Tibial artery (tissue), 4 donors: ENCODE measurements at places on chromosomes 12 and 14.
A peak's percentile ranks its signal among the peaks of the same experiment; 100 is the strongest.

DNA sequence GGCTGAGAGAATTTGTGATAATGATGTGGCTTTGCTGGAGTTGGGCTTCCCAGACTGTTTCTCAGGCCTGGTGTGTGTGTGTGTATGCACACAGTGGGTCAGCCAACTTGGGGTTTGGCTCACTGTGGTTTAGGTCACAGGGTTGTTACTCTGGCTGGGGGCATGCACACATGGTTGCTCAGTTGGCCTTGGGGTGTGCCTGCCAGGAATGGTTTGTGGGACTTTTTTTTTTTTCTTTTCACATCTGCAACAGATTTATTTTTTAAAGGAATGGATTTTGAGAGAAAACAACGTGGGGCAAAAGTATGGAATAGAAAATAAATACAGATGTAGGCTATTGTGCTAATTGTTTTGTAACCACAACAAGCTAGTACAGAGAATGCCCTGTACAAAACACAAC lies 25.0 kb upstream of the GTF2A1 start:
- H3K4me3 ChIP-seq = no peak overlapping the region
- no peaks in the 10 kb centered on the region for H3K36me3 ChIP-seq
- H3K27ac ChIP-seq = no peak overlapping the region
- DNase-seq = no peak

GRCh38 chr12:59844750-59845149 lies 248.9 kb downstream of the SLC16A7 start:
- H3K4me3 ChIP-seq = no peak overlapping the region
- no peaks in the 10 kb centered on the region for H3K4me1 ChIP-seq
- H3K36me3 ChIP-seq = no peaks in the 10 kb centered on the region
- H3K27me3 ChIP-seq = no peaks in the 10 kb centered on the region

DNA sequence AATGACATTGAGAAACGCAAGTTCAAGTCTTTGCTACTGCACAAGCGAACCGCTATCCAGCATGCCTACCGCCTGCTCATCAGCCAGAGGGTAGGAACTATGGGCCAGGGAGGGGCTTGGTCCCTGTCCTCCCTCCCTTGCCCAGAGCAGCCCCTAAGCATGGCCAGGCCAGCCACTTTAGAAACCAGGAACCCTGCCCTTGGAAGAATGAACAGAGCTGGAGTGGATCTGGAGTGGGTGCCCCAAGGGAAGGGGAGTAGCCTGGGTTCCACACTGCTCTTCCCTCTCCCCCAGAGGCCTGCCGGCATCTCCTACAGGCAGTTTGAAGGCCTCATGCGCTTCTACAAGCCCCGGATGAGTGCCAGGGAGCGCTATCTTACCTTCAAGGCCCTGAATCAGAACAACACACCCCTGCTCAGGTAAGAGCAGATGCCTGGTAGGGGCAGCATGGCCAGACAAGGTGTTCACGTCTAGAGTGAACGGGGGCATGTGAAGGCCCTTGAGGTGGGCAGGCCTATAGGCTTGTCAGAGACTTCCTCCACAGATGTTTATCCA lies 55.8 kb downstream of the TPCN1 start:
- H3K4me3 ChIP-seq = no peak overlapping the region
- H3K27ac ChIP-seq = no peak overlapping the region
- DNase-seq = no peak
- H3K27me3 ChIP-seq = no peaks in the 10 kb centered on the region
- H3K4me1 ChIP-seq = peaks cover 24% of the 10 kb centered on the region

GRCh38 chr12:69046920-69047319 lies 113.9 kb upstream of the CPM start:
- DNase-seq = no peak
- no peak overlapping the region for H3K27ac ChIP-seq
- H3K4me3 ChIP-seq = no peak overlapping the region
- H3K4me1 ChIP-seq = no peaks in the 10 kb centered on the region
- H3K27me3 ChIP-seq = no peaks in the 10 kb centered on the region
- no peaks in the 10 kb centered on the region for H3K36me3 ChIP-seq

GRCh38 chr14:67982711-67983608 lies 163.4 kb downstream of the RAD51B start:
- no peaks in the 10 kb centered on the region for H3K4me1 ChIP-seq
- H3K4me3 ChIP-seq = no peak overlapping the region
- DNase-seq = no peak
- H3K27ac ChIP-seq = no peak overlapping the region

DNA sequence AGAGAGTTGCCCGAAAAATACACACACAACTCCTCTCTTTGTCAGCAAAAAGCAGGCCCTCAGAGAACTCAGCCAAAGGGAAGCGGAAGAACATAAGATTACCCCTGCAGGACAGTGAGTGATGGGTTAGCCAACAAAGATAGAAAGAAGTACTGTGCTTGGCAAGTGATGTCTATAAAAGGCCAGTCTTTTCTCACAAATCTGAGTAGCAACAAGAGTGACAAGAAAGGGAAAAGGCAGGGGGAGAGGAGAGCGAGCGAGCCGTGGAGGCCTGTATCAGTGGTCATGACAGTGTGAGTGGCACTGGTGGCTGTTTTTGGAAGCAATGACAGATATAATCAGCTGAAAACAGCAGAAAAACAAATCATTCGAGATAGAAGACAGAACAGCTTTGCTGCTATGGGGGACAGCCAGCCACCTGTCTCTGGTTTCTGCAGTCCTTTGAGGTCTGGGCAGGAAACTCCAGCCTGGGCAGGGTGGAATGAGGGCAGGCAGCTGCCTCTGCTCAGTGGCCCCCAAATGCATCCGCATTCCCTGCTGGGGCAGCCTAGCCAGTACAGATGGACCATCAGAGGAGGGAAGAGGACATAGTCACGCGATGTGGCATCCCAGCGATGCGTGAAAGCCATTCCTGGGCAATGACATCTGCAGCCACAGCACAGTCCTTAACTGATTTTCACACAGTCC lies 74.7 kb downstream of the TRIM9 start:
- H3K36me3 ChIP-seq = no peaks in the 10 kb centered on the region
- DNase-seq = no peak
- H3K4me1 ChIP-seq = peaks cover 5% of the 10 kb centered on the region
- no peak overlapping the region for H3K4me3 ChIP-seq
- H3K27ac ChIP-seq = no peak overlapping the region

GRCh38 chr14:74133833-74134481 lies 49.2 kb downstream of the LIN52 start:
- no peaks in the 10 kb centered on the region for H3K36me3 ChIP-seq
- DNase-seq = no peak
- no peaks in the 10 kb centered on the region for H3K4me1 ChIP-seq
- no peaks in the 10 kb centered on the region for H3K27me3 ChIP-seq
- no peak overlapping the region for H3K27ac ChIP-seq

- no peak overlapping the region for H3K27ac ChIP-seq
- no peak for DNase-seq
- H3K36me3 ChIP-seq = no peaks in the 10 kb centered on the region
- no peaks in the 10 kb centered on the region for H3K27me3 ChIP-seq
- H3K4me1 ChIP-seq = no peaks in the 10 kb centered on the region
Observed at GRCh38 chr12:58086930-58087329, 145.6 kb downstream of the ATP23 start.

GRCh38 chr14:100070310-100070709 lies 5.1 kb downstream of the EVL start:
- no peaks in the 10 kb centered on the region for H3K27me3 ChIP-seq
- H3K4me1 ChIP-seq = no peaks in the 10 kb centered on the region
- no peak overlapping the region for H3K4me3 ChIP-seq
- no peak for DNase-seq
- H3K36me3 ChIP-seq = no peaks in the 10 kb centered on the region
- no peak overlapping the region for H3K27ac ChIP-seq

DNA sequence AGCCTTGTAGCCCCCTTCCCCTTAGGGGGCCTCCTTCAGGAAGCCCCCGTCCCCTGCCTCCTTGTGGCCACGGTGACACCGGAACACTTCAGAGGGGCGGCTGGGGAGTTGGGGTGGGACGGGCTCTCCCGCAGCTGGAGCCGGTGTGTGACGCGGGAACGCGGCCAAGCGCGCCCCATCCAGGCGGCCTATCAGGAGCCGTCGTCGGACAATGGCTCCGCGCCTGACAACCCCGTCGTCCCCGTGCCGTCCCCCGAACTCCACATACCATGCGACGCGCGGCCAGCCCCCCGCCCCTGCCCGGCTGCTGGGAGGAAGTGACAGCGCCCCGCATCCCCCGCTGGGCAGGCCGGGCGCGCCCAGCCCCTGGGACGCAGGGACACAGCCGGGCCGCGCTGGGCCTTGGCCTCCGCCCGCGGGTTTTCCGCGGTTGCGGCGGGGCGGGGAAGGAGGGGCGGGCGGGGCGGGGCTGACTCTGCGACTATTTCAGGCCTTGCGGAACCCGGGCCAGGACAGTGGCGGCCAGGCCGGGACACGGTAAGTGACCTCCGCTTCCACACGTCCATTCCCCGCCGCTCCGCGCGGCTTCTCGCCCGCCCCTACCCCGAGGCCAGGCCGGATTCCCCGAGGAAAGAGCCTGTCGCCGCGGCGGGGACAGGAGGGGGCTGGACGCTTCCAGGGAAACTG lies at the start of gene TNFAIP2:
TNFAIP2 (plus strand) TSS at position 515 of the 687 bp plus-strand sequence. CDS start 2,997 bp downstream, outside the sequence.
- H3K4me3 ChIP-seq = peak within 1 kb of the TSS; percentile 51
- no peak for DNase-seq
- no peaks in the 10 kb centered on the region for H3K36me3 ChIP-seq
- H3K4me1 ChIP-seq = peaks cover 59% of the 10 kb centered on the region
- H3K27me3 ChIP-seq = no peaks in the 10 kb centered on the region
- peak within 1 kb of the TSS; percentile 63 for H3K27ac ChIP-seq

DNA sequence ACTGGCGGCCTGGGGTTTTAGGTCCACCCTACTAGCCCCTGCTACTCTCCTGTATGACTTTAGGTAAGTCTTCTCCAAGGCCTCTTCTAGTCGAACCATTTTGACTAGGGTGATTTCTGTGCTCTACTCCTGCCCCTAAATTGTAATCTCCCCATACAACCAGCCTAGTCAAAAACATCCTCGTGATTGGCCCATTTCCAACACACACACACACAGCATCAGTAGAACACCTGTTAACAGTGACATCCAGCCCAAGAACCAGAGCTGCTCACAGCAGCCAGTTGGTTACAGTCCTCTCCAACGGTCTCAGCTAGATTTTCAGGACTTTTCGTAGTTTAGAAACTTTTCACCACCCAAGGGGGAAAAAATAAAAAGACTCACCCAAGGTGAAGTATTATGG lies 30.9 kb downstream of the NT5DC3 start:
- no peaks in the 10 kb centered on the region for H3K27me3 ChIP-seq
- H3K4me1 ChIP-seq = no peaks in the 10 kb centered on the region
- no peak for DNase-seq
- H3K27ac ChIP-seq = peak overlapping the region; percentile 76

- H3K36me3 ChIP-seq = peaks cover 4% of the 10 kb centered on the region
- peak overlapping the region; percentile 59 for H3K27ac ChIP-seq
Observed at GRCh38 chr12:14384783-14385638, 19.5 kb downstream of the ATF7IP start.

- H3K27me3 ChIP-seq = no peaks in the 10 kb centered on the region
- peaks cover 2% of the 10 kb centered on the region for H3K4me1 ChIP-seq
- DNase-seq = no peak
- H3K4me3 ChIP-seq = no peak overlapping the region
Observed at GRCh38 chr12:62642486-62642885, 175.9 kb downstream of the MON2 start.

DNA sequence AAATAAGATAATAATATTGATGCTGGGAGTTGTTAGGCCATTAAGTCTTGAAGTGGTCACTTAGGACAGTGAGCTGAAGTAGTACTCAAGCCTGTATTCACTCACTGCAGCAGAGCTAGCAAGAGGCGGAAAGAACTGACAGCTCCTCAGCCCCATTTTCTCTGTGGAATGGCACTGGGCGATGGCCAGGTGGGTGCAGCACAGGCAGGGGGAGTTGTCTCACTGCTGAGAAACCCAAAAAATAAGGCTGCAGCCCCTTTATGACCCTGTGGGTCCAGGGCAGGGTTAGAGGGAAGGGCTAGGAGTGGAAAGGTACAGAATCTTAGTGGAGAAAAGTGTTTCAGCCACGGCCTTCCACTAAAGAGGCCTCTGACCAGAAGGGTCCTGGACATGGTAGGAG lies 35.5 kb downstream of the PDZRN4 start:
- no peaks in the 10 kb centered on the region for H3K36me3 ChIP-seq
- H3K27me3 ChIP-seq = no peaks in the 10 kb centered on the region
- H3K4me3 ChIP-seq = no peak overlapping the region

DNA sequence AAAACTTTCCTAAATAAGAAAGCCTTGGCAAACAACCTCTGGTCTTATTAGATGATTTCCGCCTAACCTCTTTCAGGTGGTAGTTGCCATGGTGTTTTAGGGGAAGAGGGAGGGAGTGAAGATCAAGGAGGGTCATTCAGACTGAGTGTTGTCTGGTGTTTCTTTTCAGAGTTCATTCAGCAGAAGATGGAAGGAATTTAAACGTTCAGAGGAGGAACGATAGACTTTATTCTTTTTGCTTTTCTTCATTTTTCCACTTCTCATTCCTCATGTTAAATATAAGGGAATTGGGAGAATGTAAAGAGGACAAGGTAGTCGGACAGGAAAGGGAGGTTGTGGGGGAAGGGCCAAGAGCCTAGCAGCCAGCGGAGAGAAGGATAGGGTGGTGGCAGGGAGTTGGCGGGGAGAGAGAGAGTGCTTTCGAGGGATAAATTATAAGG lies 17.4 kb upstream of the SALL2 start:
- peaks cover 20% of the 10 kb centered on the region for H3K27me3 ChIP-seq
- H3K27ac ChIP-seq = no peak overlapping the region
- H3K4me3 ChIP-seq = no peak overlapping the region
- no peaks in the 10 kb centered on the region for H3K36me3 ChIP-seq

DNA sequence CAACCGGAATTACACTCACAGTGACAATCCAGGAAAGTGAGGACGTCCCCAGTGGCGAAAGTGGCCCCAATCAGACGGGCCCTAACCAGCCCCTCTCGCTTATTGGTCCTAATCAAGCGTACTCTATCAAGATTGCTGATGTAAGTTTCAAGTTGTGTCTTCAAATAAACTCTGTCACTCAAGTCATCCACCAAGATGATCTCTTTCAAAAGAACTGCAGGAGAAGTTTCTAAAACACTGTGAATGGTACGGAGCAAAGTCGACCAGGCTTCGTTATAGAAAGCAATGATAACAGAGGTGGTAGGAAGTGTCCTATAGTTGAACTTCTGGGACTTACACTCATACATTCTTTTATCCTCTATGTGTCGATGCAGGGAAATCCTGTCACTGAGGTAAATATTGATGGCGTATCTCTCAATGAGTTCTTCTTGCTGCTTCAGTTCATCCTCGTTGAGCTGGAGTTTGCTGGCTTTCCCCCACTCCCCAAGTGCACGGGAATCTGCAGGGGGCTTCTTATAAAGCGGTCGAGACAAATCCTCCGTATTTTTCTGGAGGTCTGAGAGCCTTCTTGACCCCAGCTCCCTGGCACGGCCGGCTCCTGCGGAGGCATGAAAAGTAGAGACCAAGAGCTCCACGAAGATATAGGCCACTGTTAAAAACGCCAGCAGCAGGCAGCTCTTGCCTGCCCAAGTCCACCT lies 604 bp downstream of the GALNT4 start:
- no peak for DNase-seq
- H3K27ac ChIP-seq = peak overlapping the region; percentile 89
- peak overlapping the region; percentile 99 for H3K4me3 ChIP-seq
- no peaks in the 10 kb centered on the region for H3K36me3 ChIP-seq
- H3K27me3 ChIP-seq = no peaks in the 10 kb centered on the region

DNA sequence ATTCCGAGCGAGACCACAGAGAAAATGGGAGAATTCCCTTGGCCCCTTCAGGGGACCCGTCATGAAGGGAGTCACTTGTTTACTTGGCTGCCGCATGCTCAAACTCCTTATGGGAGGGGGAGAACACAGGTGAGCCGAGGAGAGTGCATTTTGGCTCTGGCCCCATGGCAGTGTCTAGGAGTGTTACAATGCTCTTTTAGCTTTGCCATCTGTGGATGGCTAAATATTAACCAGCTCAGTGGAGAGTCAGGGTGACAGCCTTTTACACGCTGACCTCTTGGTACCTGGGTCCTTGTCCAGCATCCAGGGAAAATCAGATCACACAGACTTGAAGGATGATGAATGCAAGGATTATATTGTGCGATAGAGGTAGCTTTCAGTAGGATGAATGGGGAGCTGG lies 146.4 kb upstream of the ATXN7L3B start:
- H3K4me1 ChIP-seq = no peaks in the 10 kb centered on the region
- no peak overlapping the region for H3K4me3 ChIP-seq
- DNase-seq = no peak
- H3K27ac ChIP-seq = no peak overlapping the region
- H3K27me3 ChIP-seq = no peaks in the 10 kb centered on the region
